ENCODE measurements at places on chromosomes 11 and 22.
A peak's percentile ranks its signal among the peaks of the same experiment; 100 is the strongest.

DNA sequence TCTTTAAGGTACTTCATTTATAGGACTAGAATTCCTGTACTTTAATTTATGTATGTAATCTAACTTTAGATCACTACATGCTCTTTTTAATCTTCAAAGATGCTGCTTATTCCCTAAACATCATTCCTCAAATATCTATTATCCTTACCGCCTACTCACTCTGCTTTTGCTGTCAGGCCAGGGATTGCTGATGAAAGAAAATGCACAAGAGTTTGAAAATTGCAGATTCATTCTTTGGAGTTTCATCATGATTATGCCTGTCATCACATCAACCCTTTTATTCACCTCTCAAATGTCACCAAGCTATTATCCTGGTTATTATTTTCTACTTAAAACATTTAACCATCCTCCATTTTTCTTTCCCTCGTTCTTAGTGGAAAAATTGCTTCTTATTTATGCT lies 802.7 kb downstream of the METTL15 start:
- DNase-seq = no peak

DNA sequence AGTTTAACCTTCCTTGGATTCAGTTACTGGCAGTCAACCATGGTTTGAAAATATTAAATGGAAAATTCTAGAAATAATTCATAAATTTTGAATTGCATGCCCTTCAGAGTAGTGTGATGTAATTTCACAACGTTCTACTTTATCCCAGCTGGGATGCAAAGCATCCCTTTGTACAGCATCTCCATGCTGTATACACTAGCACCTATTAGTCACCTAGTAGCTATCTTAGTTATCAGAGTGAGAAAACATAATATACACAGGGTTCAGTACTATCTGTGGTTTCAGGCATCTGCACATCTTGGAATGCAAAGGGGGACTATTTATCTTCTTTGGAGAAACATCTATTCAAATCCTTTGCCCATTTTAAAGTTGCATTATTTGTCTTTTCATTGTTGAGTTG lies 30.8 kb downstream of the CBL start:
- no peak for DNase-seq

DNA sequence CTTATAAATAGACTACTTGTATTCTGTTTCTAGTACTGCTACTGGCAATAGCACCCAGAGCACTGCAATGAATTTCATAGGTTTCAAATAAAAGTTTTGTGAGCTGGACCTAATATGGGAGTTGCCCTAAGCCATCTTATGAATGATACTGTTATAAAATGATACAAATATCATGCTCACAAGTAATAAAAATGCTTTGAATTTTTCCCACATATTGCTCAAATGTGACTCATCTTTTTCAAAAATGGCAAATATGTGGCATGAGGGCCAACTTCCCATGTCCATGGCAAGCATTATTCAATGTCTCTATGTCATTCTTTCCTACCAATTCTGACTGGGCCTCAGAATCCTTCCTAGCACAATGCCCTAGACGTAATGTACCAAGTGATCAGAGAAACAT lies 137.6 kb downstream of the TRPC6 start:
- no peak for DNase-seq

DNA sequence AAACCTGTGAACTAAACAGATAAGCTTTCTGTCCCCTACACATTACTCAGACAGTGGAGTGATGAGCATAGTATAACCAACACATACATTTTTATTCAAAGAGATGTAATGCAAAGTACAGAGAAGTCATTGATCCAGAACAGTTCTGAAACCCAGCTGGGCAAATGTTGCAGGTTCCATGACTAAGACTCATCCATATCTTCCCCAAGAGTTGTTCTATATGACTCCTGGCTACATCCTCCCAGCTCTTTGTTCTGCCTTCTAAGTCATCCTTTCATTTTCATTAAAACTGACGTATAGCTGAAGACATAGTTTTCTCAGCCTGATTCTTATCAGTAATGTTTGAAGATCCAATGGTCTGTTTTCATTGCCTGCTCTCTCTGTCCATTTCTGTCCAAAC lies 47.3 kb downstream of the PLAAT5 start:
- DNase-seq = no peak

DNA sequence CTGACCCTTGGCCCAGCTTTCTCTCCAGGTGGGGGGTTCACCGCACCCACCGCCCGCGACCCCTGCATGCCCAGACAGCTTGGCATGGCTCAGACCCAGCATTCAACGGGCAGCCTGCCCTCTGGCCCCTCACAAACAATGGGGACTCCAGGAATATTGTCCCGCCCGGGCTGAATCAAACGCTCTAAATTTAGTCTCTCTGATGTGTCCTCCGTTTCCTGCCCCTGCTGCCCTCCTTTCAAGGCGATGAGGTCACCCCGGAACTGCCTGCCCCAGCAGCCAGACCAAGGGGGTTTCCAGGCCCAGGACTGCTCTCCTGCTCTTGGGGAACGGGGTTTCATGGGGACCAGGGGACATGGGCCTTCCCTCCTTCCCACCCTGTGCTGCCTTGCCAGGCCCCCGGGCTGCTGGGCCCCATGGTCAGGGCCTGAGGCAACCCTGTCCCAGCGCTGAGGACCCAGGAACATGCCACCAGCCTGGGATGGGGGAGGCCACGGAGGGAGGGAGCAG lies 10.1 kb upstream of the PDGFB start:
- no peak for DNase-seq

DNA sequence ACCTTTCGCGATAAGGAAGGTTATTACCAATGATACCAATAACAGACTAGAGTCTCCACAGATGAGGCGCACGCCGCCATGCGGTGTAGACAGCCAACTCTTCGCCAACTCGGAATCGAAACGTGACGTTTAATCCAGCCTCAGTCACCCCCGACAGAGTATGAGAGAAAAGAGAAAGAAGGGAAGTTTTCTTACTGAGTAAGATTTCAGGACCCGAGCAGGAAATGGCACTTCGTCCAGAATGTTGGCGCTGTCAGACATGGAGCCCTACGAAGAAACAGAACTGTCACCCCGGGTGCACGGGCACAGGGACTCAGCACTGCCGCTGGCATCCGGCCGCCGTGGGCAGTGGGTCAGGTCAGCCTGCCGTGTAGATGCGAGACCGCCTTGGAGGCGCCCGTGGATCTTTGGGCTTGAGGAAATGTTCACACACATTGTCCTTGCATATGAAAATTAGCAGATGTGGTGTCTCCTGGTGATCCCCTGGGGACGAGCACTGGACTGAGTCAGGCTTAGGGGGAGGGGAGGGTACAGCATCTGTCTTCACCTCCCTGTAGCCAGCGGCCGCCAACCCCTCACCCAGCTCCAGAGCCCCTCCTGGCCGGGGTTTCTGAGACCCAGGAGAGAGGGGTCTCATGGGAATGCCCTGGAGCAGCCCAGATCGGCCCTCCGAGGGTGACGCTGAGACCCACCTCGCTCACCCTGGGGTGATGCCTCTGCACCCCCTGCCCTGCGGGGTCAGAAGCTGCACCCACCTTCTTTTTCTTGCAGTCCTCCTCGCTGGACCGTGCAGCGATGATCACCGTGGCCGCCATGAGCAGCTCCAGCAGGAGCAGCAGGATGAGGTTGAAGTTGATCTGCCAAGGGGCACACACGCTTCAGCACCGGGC lies 8.3 kb downstream of the MLC1 start:
- no peak for DNase-seq

DNA sequence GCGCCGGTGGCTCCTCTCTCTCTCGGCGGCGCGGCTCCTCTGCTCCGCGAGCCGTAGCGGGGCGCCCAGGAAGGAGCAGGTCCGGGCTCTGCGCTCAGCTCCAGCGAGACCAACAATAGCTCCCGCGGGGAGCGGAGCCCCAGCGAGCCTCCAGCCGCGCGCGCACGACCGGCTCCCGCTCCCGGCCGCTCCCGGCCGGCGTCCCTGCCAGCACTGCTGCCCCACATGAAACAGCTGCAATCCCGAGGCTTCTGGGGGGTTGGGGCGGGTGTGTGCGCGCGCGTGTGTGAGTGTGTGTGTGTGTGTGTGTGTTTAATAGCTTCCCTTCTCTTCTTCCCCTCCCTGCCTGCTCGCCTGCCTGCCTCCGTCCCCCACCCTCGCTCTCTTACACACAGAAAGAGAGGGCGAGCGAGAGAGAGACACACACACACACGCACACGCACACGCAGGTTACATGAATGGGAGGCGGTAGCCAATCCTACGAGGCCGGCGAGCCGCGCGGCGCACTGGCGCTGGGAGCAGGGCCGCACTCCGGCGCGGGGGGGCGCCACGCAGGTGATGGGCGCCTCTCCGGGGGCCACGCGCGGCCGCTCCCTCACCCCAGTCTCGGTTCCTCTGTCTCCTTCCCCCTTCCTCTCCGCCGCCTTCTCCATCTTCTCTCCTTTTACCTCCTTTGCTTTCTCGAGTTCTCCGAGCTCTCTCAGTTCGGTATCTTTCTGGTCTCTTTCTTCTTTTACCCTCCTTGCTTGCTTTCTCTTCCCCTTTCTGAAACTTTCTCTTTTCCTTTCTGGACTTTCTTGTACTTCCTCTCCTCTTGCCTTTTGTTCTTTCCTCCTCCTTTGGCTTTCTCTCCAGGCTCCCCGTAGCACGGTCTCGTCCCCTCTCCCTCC lies at the start of gene TENM4:
Gene TENM4, minus strand, starts transcription at position 460 of the 890 bp plus-strand sequence. CDS start 371,086 bp downstream, outside the sequence.
- peak; percentile 47 for DNase-seq

DNA sequence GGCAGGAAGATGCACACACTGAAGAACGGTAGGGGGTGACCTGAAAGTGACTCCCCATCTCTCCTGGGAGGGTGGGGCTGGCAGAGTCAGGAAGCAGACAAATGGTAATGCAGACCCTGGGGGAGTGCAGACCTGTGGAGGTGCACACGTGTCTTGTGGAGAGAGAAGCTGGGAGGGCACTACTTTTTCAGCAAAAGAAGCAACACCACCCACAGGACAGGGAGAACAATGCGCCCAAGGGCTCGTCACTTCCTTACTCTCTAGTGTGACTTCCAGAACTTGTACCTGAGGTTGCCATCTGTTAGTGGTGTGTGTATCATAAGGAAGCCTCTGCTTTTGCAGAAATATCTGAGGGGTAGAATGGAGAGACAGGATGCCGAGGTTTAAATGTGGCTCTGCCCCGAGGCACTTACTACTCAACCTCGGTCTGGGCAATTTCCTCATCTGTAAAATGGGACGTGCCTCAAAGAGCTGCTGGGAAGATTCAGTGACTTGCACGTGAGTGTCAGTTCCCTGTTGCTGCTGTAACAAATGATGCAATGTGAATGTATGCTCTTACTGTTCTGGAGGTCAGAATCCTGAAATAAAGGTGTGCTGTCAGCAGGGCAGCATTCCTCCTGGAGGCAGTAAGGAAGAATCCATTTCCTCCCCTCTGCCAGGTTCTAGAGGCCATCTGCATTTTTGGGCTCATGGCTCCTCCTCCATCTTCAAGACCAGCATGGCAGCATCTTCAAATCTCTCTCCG lies 323.4 kb downstream of the SHANK2 start:
- no peak for DNase-seq

GRCh38 chr11:46912526-46913150 lies 5.7 kb downstream of the LRP4 start:
- DNase-seq = peak; percentile 89

Measured in NT2/D1 (cell line).